ENCODE measurements at places on chromosomes 1 and 21.
A peak's percentile ranks its signal among the peaks of the same experiment; 100 is the strongest.

- DNase-seq = no peak
Observed at GRCh38 chr1:208722592-208722991, 478.4 kb upstream of the PLXNA2 start.

- DNase-seq = no peak
Observed at GRCh38 chr21:15627823-15628222, 102.0 kb upstream of the USP25 start.

- no peak for DNase-seq
Observed at GRCh38 chr1:202622388-202622787, 87.9 kb downstream of the SYT2 start.

- no peak for DNase-seq
Observed at GRCh38 chr1:36051821-36052220, 32.1 kb upstream of the TEKT2 start.

DNA sequence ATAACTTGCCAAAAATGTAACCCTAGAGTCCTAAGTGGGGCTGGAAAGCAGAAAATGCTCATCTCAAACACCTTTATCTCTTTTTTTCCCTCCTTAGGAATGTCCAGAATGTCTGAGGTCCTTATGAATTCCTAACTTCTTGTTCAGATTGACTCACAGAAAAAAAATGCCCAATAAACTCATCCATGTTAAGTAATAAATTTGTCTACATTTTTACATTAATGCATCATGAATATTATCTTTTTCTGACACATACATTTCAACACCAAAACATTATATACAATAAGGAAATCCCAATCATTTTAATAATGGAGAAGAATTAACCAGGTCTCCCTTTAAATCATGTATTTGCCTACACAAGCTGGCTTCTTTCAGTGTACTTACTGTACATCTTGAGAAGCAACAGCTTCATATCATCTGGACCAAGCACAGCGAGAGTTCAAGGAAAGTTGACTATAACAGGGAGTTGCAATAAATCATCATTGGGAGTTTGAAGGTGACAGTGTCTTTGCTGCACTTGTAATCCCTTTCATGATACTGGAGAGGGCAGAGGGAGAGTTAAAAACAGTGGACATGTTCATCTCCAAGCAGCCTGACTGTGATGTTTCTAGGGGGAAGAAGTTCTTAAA lies 565.2 kb downstream of the LTN1 start:
- no peak for DNase-seq

DNA sequence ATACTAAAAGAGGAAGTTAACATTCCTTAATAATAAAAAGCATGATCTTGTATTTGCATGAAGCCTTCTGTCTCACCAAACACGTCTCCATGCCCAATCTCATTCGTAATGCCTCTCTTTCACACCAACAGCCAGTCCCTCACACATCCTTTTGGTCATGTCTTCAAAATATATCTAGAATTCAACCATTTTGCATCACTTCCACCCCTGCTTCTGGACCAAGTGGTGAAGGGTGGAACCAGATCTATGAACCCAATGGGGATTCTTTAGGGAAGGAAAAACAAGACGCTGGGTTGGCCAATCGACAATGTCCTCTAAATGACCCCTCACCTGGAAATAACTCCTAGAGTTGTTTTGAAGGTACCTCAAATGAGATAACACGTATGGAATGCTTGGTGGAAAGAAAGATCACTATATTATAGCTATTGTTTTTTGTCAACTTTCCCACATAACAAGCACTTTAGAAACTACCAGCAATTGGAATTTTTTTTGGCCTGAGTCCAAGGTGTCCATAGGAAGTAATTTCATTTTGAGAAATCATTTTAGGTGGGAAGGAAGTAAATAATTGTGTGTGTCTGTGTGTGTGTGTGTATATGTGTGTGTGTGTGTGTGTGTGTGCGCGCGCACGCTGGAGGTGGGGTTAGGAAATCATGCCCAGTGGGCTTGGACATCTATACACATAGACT lies at the start of gene KCNA10:
Gene KCNA10, minus strand, starts transcription at position 51 of the 686 bp plus-strand sequence. CDS start 388 bp downstream, outside the sequence.
- DNase-seq = no peak

- DNase-seq = no peak
Observed at GRCh38 chr1:82299056-82299455, 498.3 kb downstream of the ADGRL2 start.

DNA sequence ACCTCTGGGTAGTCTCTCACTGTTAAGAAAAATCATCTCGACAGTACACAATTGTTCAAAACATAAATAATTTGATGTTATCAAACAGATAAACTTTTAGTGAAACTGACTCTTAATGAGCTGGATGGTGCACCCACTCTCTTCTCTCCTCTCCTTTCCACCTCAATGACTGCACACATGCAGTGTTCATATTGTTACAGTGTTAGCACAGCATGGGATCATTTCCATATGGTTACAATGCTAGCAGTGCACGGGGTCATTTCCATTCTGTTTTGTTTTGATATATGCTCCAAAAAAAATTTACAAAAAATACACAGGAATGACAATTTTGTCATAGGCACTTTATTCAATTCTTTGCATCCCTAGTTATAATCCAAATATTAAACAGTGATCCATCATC lies 26.4 kb upstream of the RNF187 start:
- no peak for DNase-seq

DNA sequence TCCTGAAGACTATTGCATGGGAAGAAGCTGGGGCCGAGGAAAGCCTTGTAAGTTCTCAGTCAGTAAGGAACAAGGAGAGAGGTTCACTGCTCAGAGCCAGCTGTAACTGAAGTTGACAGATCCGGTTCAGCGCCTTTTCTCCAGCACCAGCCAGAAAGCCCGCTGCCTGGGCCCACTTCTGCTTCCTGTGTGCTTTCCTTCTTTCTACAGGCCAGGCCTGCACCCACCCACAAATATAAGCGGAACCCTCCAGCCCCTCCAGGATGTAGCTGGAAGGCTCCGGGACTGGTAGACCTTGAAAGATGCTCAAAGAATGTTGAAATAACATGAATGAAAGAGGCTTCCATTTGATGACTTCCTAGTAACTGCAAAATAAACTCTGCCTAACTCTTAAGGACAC lies 38.8 kb downstream of the PARP1 start:
- no peak for DNase-seq

- no peak for DNase-seq
Observed at GRCh38 chr1:64176659-64177058, 26.8 kb upstream of the UBE2U start.

DNA sequence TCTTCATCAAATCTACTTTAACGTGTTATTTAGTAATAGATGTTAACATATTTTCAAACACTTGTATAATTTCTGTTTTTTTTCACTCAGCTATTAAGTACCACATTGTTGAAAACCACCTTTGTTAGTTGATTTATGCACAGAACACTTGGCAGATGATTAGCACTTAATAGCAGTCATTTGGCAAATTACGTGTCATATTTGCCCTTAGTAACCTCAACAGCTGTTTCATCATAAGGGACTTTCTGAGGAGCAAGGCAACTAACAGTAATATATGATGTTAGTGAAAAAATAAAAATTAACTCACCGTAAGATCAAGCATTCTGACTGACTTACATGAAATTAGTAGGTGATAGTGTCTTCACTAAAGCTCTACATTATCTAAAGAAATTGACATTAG lies 186.4 kb downstream of the HMCN1 start:
- DNase-seq = no peak

DNA sequence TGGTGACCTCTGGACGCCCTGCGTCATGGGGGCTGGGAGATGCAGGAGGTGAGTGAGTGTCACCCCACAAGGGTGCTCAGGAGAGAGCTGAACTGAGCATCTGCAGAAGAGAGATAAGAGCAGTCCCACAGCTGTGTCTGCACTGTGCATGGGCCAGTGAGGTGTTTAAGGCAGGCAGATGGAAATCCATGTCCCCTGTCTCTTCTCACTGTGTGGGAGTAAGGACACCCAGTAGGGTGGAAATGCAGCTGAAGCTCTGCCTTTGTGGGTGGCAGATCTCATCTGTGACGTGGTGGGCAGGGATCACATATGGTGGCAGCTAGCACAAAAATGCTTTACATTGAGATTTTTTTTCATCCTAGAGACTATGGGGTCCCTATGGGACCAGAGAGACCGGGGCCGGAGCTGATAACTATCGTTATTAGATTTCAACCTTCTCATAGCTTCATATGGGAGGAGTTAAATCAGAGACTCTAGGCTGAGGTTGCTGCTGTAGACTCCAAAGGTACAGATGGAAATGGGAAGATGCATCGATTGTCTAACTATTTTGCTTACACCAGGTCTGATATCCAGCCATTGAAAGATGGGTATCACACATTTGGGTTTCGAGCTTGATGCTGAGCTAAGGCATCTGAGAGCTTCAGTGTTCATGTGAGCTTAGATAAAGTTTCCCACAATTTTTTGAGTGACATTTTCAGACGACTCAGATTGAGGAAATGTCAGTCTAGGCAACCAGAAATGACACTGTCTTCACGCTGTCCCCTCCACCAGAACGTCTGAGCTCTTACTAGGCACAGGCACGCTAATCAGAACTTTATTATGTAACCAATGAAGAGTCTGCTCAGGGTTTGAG lies 65.3 kb upstream of the PSEN2 start:
- no peak for DNase-seq

- DNase-seq = no peak
Observed at GRCh38 chr1:49435291-49435690, 588.5 kb downstream of the AGBL4 start.

DNA sequence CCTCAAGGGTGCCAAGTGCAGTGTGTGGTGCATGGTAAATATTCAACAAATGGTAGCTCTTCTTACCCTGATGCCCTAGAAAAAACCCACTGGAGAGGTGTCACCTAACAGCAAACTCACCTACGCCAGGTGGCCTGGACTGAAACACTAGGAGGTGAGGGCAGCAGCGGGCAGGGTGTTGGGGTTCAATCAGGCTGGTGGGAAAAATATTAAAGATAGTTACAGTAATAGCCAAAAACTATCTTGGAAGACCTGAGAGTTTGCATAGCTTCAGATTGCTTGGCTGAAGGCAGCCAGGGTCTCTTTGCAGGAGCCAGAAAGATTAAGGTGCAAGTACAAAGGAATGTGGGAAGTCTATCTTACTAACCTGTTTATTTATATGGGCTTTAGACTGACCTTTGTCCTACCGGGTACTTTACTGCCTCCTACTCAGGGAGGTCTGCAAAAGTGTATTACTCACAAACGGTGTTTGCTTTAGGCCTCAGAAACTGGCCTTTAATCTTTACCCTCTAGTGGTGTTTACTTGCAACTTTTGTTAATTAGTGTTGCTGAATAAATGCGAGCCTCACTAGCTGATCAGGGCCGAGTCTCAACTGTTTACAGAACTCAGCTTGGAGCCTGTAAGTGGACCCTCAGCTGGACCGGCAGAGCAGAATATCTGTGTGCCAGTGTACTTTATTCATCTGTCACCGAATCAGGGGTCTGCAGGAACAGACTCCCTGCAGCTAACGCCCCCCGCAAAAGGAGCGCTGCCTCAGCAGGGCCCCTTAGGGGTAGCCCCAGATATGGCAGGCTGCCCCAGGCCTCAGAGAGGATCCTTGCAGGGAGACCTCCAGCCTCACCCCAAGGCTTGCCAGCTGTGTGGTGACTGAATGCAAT lies 63.9 kb downstream of the SYF2 start:
- DNase-seq = no peak

- DNase-seq = no peak
Observed at GRCh38 chr21:31886915-31887314, 14.1 kb downstream of the HUNK start.

DNA sequence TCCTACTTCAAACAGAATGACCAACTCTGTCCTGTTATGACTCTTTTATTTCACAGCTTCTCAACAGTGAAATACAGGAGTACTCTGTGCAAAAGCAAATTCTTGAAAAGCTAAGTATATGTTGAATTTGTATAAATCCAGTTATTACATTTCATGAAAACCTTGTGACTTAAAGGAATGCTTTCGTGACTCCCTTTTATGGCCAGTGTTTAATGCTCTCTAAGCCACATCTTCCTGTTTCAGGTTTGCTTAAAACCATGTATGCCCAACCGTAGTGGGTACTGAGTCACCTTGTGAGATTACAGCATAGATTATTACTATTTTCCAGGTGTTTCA lies 40.2 kb upstream of the KIF1B start:
- DNase-seq = no peak

DNA sequence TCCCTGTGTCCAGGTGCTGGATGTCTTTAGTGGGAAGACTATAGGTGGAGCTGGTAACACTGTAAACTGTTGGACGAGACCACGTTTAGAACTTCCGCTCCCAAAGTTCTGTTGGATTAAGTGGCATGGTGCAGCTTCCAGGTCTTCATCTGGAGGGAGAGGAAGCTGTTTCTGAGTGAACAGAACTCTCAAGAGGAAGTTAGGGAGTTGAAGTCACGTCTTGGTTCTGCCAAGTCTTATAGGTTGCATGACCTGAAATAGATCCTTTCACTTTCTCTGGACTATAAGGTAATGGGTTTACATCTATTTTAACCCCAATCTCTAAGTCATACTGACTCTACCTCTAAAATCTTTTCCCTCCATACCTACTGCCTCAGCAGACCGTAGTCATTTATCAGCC lies 97.4 kb upstream of the TNR start:
- no peak for DNase-seq

GRCh38 chr1:27522432-27523336 lies 32.7 kb upstream of the WASF2 start:
- DNase-seq = no peak

GRCh38 chr21:14922980-14923379 lies 141.8 kb downstream of the NRIP1 start:
- DNase-seq = no peak

DNA sequence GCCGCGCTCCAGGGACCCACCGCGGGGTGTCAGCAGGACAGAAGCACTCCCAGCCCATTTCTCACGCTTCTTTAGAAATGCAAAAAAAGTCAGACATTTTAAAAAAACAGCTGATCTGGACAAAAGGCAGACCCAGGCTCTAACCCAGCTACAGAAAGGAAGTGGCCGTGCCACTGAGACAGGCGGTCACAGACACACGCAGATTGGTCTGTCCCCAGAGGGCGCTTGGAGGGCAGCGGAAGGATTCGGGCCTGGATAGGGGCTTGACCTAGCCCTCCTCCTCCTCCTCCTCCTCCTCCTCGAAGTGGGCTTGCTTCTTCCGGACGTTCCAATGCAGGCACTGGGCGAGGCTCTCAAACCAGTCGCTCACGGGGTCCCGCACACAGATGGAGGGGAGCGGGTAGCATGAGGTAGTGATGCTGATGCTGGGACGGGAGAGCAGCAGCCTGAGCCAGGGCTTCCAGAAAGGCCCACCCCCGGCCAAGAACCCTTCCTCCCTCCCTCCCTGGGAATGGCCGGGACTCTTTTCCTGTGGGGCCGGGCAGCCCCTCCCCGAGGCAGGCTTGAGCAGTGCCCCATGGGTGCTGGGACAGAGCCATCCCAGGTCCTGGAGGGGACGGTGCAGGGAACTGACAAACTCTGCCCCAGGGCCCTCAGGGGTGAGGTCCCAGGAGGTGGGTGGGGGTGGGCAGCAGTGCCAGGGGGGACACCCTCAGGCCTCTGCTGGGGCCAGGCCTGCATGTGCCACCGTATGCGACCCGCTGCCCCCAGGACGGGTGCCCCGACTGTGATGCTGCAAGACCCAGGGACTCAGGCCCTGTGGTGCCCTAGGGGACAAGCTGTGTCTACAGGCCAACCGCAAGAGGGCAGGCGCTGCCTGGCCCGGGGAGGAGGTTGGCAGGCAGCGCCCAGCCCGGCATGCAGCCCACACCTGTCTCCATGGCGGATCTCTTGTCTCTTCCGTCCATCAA lies 25.3 kb downstream of the NADK start:
- DNase-seq = no peak

- DNase-seq = peak; percentile 69
Observed at GRCh38 chr21:45136927-45137611, 62.7 kb downstream of the ADARB1 start.

Measured in substantia nigra (tissue), 51 donors.